Esophagus squamous epithelium (tissue), 5 donors: ENCODE measurements at places on chromosomes 13 and 19.

DNA sequence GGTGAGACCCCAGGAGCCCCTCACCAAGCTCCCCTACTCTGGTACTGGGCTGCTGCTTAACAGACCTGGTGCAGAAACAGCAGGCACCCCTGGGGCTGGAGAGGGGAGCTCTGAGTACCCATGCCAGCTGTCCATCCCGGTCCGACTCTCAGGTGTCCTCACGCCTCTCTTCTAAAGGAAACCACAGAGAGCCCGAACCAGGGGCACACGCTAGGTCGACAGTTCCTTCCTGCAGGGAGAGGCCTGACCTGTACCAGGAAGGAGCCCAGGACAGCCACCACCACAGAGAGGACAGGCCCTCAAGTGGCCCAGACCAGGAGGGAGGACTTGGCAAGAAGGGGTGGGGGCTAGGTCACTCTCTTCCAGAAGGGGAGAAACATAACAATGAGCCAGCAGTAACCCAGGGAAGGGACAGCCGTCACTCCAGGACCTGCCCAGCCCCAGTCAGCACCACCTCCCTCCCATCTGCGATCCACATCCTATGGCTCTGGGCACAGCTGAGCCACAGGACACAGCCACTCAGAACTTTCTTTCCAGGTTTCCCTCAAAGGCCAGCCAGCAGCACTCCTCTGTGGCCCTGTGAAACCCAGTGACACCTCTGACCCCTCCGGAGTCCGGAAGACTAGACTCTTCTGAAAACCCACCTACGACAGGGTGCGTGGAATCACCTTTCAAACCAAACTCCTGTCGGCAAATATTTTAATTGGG lies 13.0 kb upstream of the SLC35E1 start:
- DNase-seq, result no peak

- peak; percentile 14 for DNase-seq
Measured at GRCh38 chr13:46181840-46182490, at the start of gene LCP1. Gene LCP1, minus strand, starts transcription at chr13:46182177. Its CDS starts 22,515 bp downstream, at chr13:46159662.

DNA sequence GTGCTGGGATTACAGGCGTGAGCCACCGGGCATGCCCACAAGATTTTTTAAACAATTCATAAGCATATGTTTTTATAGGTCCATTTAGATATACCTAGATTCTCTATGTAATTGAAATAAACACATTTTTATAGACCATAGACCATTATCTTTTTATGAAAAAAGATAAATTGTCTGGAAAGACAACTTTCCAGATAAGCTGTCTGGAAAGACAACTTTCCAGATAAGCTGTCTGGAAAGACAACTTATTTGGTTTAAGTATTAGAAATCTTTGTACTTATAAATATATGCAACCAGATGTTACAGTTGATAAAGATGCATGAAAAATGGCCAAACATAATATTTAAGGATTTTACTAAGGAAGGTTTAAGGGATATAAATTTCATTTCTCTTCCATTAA lies 538.5 kb downstream of the GPC6 start:
- DNase-seq, result no peak

- DNase-seq, result no peak
Measured at GRCh38 chr13:51978796-51979556, 32.3 kb downstream of the ATP7B start.
